ENCODE measurements at places on chromosomes 4 and X.

DNA sequence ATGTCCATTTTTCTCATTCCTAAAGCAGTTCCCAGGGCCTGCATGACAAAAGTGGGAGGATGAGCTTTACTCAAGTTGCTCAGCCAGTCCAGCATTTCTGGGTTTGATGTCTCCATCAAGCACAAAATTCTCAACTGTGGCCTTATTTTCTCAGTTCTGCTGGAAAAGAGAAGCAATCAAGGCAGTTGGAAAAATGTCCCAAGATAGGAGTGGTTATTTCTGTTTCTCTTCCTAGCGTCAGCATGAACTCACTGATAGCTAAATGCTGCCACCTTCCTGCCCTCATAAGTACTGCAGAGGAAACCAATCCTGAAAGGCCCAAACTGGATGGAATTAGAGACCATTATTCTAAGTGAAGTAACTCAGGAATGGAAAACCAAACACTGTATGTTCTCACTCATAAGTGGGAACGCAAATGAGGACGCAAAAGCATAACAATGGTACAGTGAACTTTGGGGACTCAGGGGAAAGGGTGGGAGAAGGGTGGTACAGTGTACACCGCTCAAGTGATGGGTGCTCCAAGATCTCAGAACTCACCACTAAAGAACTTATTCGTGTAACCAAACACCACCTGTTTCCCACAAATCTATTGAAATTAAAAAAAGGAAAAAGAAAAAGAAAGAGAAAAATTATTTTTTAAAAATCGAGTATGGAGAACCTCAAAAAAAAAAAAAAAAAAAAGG is 29.6 kb downstream of the ADH7 start:
- DNase-seq, result peak; percentile 43

DNA sequence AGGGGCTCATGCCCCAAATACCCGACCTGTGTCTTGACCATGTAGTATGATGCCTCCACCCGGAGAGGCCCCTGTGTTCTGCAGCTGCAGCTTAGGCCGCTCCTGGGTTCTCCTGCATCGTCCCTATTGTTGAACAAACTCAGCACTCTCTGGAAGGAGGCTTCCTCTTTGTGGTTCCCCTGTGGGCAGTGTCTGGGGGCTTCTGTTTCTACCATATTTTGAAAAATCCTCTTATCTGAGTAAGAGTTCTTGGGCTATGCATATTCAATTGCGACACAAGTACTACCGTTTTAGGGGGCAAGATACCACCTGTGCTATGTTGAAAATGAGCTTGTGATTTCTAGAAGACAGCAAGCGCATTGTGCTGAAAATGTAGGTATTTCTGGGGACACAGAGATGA is 276.6 kb downstream of the DHRSX start:
- no peak for DNase-seq

DNA sequence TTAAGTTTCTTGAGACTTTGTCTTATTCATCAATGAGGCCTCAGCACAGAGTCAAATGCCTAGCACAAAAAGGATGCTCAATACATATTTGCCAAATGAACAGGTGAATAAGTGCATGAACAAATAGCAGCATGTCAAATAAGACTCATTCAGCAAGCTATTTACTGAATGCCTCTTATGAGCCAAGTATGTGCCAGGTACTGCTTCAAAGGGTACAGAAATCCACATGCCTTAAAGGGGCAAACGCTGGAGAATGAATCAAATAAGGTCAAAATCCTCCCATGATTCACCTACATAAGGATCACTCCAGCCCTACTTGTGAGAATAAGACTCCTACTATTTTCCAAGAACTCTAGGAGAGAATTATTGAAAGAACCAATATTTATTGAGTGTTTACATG is 260.2 kb upstream of the CPEB2 start:
- DNase-seq, result no peak

- no peak for DNase-seq
These were observed 62.3 kb downstream of the FAM184B start for GRCh38 chr4:17719106-17719505.

Data from NCI-H1092 treated with DMSO at 0.1 percent for 48 hours (cell line).